ENCODE measurements at places on chromosomes 1 and 21. TPM values are rescaled to one million over a fixed set of nuclear protein-coding genes. Genes with fewer than 3 reads are reported as not detected.

GRCh38 chr1:154206196-154206595 is at the start of gene CFAP141:
TSS of gene CFAP141 (minus strand) at chr1:154206333. CDS start at chr1:154206307, 26 bp downstream.
- DNase-seq: no peak

DNA sequence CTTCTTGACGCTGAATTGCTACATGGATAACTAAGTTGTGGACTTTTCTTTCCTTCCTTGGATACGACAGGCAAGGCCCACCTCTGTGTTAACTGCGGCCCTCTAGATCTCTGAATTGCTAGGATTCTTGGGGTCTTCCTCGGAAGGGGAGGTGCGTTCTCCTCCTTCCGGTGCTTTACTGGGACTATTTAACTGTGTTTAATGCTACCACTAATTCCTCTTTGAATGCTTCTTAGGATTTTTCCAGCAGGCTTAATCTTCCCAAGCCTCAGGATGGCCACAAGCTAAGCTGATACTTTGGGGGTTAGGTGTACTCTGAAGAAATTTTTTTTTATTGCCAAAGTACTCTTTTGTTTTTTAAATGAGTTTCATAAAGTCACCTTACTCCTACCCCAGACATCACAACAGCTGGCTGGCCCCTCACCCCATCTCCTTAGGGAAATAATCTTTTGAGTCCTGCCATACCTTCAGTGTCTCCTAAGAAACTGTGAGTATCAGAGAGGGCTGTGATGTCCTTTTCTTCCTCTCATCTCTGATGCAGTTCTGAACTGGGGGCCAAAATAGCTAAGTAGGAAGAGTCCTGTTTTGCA is 21.4 kb downstream of the KIRREL1 start:
- DNase-seq: no peak

- no peak for DNase-seq
Observed at GRCh38 chr1:100050139-100050538, 80.3 kb downstream of the SLC35A3 start.

DNA sequence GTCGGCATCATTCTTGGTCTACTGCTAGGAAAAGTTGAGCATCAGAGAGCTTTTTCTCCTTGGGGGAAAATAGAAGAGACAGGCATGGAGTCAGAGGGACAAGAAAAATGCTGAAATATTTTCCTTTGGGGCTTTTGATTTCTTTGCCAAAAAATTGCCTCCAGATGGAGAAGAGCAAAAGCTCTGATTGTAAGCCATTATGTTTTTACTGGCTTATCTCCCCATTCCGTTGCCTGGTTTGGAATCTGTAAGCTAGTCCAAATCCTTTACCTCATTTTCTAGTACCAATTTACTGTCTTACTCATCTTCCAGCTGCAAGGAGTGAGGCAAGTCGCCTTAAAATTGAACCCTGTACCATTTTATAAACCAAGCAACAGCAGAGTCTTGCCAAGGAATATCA is 23.3 kb upstream of the NBL1 start:
- no peak for DNase-seq

- DNase-seq: no peak
Observed at GRCh38 chr1:77399250-77400086, 117.6 kb downstream of the AK5 start.

GRCh38 chr1:162206300-162206699 is 136.8 kb downstream of the NOS1AP start:
- no peak for DNase-seq

DNA sequence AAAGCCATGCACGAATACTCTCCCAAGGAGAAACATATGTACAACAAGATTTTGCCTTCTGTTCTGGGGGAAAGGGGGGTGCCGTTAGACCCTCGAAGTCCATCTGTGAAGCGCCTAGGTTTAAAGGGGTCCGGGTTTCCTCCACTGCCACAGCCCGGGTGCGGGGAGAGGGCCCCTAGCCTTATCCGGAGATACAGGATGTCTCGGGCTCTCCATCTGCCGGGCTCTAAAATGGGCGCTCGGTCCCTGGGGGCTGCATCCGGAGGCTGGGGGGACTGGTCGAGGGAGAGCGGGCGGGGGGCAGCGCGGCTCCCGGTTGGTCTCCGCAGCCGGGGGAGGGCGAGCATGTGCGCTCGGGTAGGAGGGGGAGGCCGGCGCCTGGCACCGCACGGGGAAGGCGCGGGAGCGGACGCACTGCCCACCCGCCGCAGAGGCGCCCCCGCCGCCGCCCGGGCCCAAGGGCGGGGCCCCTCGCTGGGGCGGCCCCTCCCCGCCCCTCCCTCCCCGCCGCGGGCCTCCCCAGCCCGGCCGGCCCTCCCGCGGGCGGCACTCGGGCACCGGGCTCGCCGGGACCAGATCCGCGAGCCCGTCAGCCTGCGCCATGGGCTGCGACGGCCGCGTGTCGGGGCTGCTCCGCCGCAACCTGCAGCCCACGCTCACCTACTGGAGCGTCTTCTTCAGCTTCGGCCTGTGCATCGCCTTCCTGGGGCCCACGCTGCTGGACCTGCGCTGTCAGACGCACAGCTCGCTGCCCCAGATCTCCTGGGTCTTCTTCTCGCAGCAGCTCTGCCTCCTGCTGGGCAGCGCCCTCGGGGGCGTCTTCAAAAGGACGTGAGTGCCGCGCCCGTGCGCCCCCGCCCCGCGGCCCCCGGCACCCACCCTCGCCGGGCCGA is 63.1 kb downstream of the ELK4 start:
- no peak for DNase-seq

DNA sequence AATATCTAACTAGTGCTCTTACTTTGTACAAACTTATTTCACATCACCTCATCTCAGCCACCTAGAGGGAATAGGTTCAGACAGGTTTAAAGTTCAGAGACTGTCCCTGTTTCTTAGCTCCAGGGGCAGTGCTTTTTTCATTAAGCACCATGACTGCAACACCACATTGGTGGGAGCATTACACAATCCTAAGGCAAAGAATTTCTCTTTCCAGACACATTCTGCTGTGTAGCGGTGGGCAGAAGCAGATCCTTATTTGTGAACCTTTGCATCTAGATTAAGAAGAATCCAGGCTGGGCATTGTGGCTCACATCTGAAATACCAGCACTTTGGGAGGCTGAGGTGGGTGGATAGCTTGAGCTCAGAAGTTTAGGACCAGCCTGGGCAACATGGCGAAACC is 16.1 kb downstream of the LCA5L start:
- DNase-seq: no peak

GRCh38 chr1:33099290-33100118 is 18.6 kb downstream of the AZIN2 start:
- DNase-seq: peak; percentile 55

DNA sequence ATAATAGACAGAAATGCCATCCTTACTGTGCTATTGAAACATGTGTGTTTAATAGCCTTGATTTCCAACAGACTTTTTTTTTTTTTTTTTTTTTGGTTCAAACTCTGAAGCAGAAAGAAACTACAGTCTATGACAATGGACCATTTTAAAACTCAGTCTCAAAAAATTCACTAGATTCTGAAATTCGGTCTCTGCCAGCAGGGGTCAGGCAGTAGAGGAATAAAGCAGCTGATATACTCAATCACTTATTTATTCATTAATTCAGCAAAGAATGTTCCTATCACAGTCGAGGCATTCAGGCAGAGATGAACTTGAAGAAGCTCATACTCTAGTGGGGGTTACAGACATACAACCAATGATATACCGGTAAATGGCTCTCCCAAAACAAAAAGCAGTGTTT is 260.9 kb upstream of the DMRTA2 start:
- DNase-seq: no peak

DNA sequence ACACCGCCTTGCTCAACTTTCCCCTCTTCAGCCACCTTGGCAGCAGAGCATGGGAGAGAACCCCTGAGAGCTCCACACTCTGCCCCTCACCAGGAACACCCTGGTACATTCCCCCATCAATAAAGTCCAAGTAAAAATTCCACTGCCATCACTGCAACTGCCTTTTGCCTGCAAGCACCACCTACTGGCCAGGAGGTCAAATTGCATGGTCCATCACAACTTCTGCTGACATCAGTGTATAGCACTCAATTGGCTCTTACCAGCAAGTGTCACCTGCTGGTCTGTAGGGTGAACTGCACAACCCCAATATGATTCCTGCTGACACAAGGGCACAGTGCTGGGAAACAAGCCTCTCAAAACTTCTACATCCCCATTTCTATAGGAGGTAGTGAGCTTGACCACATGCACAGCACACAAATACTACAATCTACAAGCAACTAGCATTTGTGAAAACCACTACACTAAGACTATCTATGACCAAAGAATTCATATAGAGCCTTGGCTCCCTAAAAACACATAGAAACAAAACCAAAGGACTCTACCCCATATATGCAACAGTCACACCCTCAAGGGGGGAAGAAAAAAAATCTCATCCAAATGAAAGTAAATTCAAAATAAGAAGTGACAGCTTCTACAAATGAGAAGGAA is 69.2 kb downstream of the FASLG start:
- DNase-seq: no peak

The ATP5PO gene
- 449 TPM for total RNA-seq

The ZNF684 gene
- total RNA-seq: 3.3 TPM

The STRIP1 gene
- total RNA-seq: 31.4 TPM

The SYNC gene
- 154 TPM for total RNA-seq

The COL6A2 gene
- total RNA-seq: 114 TPM

The SDHC gene
- total RNA-seq: 60.9 TPM
